ENCODE measurements at places on chromosomes 1 and 21.

DNA sequence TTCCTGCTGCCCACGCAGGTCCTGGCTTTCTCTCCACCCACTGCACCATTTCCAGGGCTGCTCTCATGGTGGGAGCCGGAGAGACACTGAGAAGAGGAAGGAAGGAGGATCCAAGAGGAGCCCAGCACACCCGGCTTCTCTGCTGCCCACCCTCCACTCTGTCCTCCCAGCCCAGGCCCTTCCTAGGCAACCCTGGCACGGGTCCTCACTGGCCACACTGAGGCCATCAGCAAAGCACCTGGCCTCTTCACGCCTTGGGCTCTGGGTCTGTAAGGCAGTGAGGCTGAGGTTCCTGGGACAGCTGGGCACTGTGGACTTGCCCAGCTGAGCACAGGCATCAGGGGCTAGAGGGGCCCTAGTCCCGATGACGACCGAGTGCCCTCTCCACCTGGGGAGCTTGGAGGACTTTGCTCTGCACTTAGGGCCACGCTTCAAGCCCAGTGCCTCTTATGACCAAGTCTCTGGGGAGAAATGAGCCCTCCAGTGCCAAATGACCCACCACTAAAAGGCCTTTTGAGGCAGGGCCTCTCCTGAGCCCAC lies 43.1 kb downstream of the PDE9A start:
- H3K27me3 ChIP-seq: no peaks in the 10 kb centered on the region
- no peak overlapping the region for H3K27ac ChIP-seq
- DNase-seq: no peak
- H3K4me1 ChIP-seq: no peaks in the 10 kb centered on the region
- H3K36me3 ChIP-seq: no peaks in the 10 kb centered on the region

- no peaks in the 10 kb centered on the region for H3K36me3 ChIP-seq
- H3K27ac ChIP-seq: no peak overlapping the region
- no peak for DNase-seq
- H3K27me3 ChIP-seq: no peaks in the 10 kb centered on the region
Observed at GRCh38 chr1:215617979-215618378, 50.9 kb downstream of the KCTD3 start.

DNA sequence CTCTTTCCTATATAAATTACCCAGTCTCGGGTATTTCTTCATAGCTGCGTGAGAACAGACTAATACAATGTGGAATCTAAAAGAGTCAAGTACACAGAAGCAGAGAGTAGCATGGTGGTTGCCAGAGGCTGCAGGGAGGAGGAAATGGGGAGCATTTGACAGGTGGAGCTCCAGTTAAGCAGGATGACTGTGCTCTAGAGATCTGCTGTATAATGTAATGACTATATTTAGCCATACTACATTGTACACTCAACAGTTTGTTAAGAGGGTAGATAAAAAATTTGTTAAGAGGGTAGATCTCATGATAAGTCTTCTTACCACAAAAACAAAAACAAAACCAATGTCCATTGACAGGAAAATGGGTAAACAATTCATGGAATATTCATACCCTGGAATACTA lies 82.1 kb downstream of the MT1HL1 start:
- no peaks in the 10 kb centered on the region for H3K4me1 ChIP-seq
- no peak overlapping the region for H3K27ac ChIP-seq
- DNase-seq: no peak
- no peak overlapping the region for H3K4me3 ChIP-seq
- peaks cover 3% of the 10 kb centered on the region for H3K36me3 ChIP-seq

- no peak overlapping the region for H3K4me3 ChIP-seq
- no peaks in the 10 kb centered on the region for H3K36me3 ChIP-seq
- no peak for DNase-seq
- H3K4me1 ChIP-seq: peaks cover 10% of the 10 kb centered on the region
- no peaks in the 10 kb centered on the region for H3K27me3 ChIP-seq
- no peak overlapping the region for H3K27ac ChIP-seq
Observed at GRCh38 chr1:228148935-228149405, 760 bp upstream of the GJC2 start.

- H3K4me1 ChIP-seq: no peaks in the 10 kb centered on the region
- H3K36me3 ChIP-seq: no peaks in the 10 kb centered on the region
- no peaks in the 10 kb centered on the region for H3K27me3 ChIP-seq
- no peak overlapping the region for H3K27ac ChIP-seq
Observed at GRCh38 chr1:77292551-77292950, 10.7 kb downstream of the AK5 start.

GRCh38 chr1:211928290-211928801 lies 97.8 kb upstream of the LPGAT1 start:
- no peak overlapping the region for H3K4me3 ChIP-seq
- peaks cover 2% of the 10 kb centered on the region for H3K36me3 ChIP-seq
- H3K27ac ChIP-seq: no peak overlapping the region
- H3K27me3 ChIP-seq: peaks cover 21% of the 10 kb centered on the region
- DNase-seq: no peak
- H3K4me1 ChIP-seq: peaks cover 2% of the 10 kb centered on the region

DNA sequence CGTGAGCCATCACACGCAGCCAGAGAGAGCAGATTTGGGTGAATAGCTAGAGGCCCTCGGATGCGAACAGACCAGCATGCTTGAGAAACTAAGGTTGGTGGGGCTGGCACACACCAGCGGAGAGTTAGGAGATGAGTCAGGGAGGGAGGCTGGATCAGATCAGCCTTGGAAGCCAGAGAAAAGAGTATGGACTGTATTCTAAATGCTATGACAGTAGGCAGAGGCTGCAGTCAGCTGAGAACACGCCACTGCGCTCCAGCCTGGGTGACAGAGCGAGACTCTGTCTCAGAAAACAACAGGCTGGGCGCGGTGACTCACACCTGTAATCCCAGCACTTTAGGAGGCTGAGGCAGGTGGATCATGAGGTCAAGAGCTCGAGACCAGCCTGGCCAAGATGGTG lies 4.0 kb upstream of the PLEKHM2 start:
- no peak overlapping the region for H3K4me3 ChIP-seq
- H3K27me3 ChIP-seq: no peaks in the 10 kb centered on the region
- H3K27ac ChIP-seq: no peak overlapping the region

GRCh38 chr1:200887036-200887435 lies 7.7 kb upstream of the INAVA start:
- H3K4me1 ChIP-seq: peaks cover 44% of the 10 kb centered on the region
- H3K4me3 ChIP-seq: peak overlapping the region; percentile 75
- no peaks in the 10 kb centered on the region for H3K36me3 ChIP-seq
- DNase-seq: no peak
- H3K27me3 ChIP-seq: no peaks in the 10 kb centered on the region

DNA sequence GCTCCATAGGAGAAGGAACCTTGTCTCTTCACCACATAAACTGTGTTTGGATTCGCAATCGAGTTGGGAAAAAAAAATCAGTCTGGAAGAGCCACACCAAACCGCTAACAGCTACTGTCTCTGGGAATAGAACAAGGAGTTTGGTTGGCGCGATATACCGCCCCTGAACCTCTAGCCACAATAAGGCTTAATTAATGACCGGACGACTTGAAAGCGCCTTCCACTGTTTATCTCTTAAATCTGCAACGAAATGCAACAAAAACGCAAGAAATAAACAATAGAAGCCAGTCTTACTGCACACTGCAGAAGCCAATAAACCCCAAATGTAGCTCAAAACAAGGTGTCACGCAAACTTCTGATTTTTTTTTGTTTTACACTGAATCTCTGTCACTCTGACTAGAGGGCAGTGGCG lies 10.9 kb downstream of the BTBD19 start:
- no peaks in the 10 kb centered on the region for H3K36me3 ChIP-seq
- no peak for DNase-seq
- peaks cover 41% of the 10 kb centered on the region for H3K4me1 ChIP-seq
- H3K27ac ChIP-seq: peak overlapping the region; percentile 100
- H3K27me3 ChIP-seq: no peaks in the 10 kb centered on the region
- peak overlapping the region; percentile 96 for H3K4me3 ChIP-seq

DNA sequence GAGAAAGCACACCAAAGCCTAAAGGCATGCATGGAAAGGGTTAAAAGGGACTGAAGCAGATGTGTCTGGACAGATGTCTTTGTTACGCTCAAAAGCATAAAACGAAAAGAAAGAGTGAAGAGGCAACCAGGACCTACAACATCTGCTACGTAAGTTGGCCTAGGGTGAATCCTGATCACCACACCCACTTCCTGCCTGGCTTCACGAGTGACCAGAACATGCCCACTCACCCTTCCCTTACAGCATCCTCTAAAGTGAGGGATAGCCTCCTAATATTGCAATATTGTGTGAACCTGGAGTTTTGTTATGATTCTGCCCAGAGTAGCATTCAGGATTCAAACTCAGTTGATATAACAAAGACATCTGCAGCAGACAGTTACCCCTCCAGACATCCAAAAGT lies 10.6 kb upstream of the OLIG2 start:
- H3K27me3 ChIP-seq: peaks cover 93% of the 10 kb centered on the region
- peaks cover 11% of the 10 kb centered on the region for H3K4me1 ChIP-seq
- DNase-seq: no peak
- peaks cover 16% of the 10 kb centered on the region for H3K36me3 ChIP-seq
- no peak overlapping the region for H3K27ac ChIP-seq
- H3K4me3 ChIP-seq: no peak overlapping the region

DNA sequence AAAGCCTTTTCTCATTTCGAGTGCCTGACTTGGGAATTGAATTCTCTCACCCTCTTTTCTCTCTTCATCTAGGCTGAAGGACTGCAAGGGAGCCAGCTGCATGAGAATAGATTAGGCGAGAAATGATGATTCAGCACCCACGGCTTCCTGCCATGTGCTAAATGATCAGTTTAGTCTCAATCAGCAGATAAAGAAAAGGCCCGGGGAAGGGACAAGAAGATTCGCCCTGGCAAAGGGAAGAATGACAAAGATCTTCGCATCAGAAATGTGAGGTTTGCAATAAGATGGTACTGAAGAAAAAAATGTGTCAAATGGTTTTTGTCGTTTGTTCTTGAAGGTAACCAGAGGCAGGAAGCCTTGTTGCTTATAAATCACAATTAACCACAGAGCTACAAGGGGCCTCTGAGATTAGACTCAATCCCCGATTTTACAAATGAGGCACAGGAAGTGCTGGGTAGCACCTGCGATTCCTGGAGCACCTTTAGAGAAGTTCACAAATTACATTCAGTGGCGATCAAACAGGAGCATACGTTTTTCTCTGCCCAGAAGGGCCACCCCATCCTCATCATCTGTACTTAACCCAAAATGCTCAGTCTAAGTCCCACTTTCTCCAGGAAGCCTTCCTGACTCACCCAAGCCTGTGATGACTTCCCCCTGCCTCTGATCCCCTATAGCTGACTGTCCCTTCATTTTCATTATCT lies 183.4 kb downstream of the ZNF281 start:
- H3K4me3 ChIP-seq: peak overlapping the region; percentile 74
- H3K36me3 ChIP-seq: peaks cover 2% of the 10 kb centered on the region
- peak overlapping the region; percentile 71 for H3K27ac ChIP-seq
- no peak for DNase-seq

DNA sequence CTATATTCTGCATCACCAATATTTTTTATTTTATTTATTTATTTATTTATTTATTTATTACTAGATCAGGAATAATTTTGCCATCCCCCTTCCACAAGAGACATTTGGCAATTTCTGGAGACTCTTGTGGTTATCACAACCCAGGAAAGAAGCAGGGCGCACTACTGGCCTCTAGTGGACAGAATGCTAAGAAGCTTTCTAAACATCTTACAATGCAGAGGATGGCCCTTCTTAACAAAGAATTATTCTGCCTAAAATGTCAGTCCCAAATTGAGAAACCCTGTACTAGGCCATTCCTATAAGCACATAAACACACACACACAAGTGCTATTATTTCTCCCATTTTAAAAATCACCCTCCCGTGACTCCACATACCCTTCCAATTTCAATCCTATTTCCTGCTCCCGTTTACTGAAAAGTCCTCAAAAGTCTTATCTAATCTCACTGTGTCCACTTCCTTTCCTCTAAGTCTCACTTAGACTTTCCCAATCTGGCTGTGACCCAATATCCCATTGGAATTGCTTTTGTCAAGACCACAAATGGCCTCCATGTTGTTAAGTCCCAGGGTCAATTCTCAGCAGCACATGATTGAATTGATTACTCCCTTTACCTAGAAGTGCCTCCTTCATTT lies 43.7 kb upstream of the RNF11 start:
- no peak overlapping the region for H3K27ac ChIP-seq
- peaks cover 7% of the 10 kb centered on the region for H3K27me3 ChIP-seq
- H3K4me1 ChIP-seq: no peaks in the 10 kb centered on the region
- peak; percentile 13 for DNase-seq
- H3K4me3 ChIP-seq: no peak overlapping the region

DNA sequence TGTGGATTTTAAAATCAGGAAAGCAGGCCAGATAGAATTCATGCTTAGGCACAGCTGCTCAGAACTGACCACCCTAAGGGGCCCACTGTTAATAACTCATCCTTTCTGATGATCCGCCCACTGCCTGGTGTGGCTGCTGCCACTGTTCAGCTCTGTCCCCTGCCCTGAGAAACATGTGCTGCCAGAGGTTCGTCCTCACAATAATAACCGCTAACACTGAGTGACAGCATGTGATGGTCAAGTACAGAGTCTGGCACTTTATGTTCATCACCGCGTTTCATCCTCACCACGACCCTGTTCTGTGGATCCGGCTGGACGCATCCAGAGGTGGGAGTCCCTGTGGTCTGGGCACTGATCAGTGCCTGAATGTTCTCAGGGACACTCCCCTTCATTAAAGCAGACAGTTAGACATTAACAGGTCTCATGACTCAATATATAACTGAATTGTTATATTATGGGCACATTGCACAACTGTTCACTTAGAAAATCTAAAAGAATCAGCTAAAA lies 108.6 kb downstream of the SIM2 start:
- H3K27me3 ChIP-seq: no peaks in the 10 kb centered on the region
- no peak for DNase-seq
- peaks cover 3% of the 10 kb centered on the region for H3K36me3 ChIP-seq
- H3K4me1 ChIP-seq: peaks cover 5% of the 10 kb centered on the region
- no peak overlapping the region for H3K27ac ChIP-seq

DNA sequence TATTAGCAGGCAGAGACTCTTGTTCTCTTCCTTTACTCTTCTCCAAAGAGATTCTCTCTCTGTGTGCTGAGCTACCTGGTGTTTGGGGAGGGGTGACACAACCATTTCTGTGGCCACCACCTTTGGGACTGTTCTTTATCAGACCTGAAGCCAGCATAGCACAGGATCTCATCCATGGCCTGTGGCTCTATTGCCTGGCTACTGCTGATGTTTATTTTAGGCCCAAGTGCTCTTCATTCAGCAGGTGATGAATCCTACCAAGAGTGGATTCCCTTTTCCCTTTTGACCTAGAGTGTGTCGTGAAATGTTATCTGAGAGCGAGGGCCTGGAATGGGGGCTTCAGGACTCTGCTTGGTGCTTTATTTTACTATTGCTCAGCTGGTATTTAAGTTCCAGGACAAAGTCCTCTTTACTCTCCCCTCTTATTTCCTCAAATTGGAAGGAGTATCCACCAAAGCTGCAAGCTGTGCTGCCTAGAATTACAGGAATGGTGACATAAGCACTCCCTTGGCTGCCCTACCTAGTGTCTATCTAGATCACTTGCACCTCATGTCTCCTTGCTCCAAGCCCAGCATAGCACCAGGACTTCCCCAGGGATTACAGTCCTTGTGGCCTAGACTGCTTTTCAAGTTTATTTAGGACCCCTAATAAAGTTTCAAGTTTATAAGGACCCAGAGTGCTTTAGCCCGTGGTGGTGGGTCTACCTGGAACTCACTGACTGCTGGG lies 94.7 kb upstream of the GPR52 start:
- no peaks in the 10 kb centered on the region for H3K36me3 ChIP-seq
- no peak overlapping the region for H3K4me3 ChIP-seq
- peaks cover 2% of the 10 kb centered on the region for H3K4me1 ChIP-seq
- DNase-seq: no peak
- no peaks in the 10 kb centered on the region for H3K27me3 ChIP-seq
